ENCODE measurements at places on chromosomes 7 and 10.

DNA sequence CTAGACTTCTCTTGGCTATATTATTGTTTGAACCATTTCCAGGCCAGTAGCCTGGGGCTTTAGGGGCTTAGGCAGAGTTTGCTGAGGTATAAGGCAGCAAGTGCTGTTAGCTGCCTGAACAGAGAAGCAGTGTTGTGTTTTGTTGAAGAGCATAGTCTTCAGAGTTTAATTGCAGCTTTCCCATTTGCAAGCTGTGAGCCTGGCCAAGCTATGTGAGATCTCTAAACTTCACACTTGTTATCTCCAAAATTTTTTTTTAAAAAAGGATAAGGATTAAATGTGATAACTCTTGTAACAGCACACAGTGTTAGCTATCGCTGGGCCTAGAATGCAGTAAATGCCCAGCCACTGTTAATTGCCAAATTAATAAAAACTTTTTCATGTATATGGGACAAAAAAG lies 782.4 kb downstream of the REEP3 start:
- no peak for DNase-seq

DNA sequence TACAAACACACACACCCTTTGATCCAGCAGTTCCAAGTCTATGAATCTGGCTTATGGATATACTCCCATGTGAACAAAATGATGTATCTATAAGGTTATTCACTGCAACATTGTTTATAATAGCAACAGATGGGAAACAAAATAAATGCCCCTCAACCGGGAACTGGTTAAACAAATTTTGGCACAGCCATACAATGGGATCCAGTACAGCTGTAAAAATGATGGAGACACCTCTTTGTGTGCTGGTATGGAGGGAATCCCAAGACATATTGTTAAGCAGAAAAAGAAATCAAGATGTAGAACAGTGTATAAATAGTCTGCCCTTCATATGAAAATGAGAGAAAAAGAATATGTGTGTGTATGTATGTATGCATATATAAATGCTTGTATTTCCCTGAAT lies 155.5 kb downstream of the SNX10 start:
- DNase-seq, result no peak

- no peak for DNase-seq
Observed at GRCh38 chr7:47078241-47078640, 503.7 kb downstream of the TNS3 start.

DNA sequence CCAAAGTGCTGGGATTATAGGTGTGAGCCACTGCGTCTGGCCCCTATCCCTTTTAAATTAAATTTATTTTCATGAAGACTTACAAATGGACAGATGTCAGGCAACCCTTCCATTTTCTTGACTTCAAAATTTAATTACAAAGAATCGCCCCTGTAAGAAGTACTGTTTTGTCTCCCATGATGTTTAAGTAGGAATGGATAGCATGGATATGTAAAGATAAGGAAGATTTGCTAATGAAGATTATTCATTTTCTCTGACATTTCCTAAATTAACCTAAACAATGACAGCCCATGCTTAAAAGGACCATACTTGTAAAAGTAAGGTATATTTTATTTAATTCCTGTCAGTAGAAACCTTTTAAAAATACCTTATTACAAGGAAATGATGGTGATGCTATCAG lies 552.9 kb downstream of the GFRA1 start:
- no peak for DNase-seq

GRCh38 chr10:89869592-89870156 lies 168.3 kb downstream of the KIF20B start:
- no peak for DNase-seq

Measured in suppressor macrophage (primary cell).